ENCODE measurements at places on chromosomes 7 and 10.

- no peak for DNase-seq
Observed at GRCh38 chr10:91520661-91521060, 110.5 kb downstream of the HECTD2 start.

DNA sequence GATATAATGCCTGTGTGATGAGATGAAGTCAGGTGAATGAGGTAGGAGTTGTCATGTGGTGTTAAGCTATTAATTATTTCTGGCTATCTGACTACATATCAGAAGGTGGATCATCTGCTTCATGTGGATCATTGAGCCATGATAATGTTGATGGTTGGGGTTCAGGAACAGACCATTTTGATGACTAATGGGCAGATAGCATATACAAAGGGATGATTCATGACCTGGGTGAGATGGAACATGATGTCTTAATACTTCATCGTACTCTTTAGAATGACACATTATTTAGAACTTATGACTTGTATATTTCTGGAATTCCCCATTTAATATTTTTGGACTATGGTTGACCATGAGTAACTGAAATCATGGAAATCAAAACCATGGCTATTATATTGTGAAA lies 155.1 kb downstream of the OR13A1 start:
- DNase-seq = peak; percentile 62

GRCh38 chr7:64839910-64840309 lies 45.7 kb downstream of the ZNF138 start:
- no peak for DNase-seq

- peak; percentile 60 for DNase-seq
Observed at GRCh38 chr10:7525314-7526016, 114.6 kb upstream of the SFMBT2 start.

- DNase-seq = no peak
Observed at GRCh38 chr7:151238190-151238810, 6.0 kb downstream of the CHPF2 start.

Data from EL (cell line).